ENCODE measurements at places on chromosomes 11 and 22.

DNA sequence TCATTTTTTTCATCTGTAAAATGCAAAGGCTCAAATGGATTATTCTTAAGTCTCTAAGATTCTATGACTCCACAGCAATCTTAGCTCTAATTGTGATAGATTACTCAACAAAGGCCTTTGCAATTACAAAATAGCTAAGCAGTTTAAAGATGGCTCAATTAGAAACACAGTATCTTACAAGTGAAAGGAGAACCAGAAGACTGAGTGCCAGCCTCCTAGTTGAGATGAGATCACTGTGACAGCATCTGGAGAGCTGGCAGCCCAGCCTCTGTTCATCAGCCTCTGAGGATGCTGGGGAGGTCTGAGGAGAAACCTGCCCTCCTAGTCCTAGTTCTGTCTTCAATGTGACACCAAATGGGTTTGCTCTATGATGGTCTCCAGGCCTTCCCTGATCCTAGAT lies 158.4 kb upstream of the NARS2 start:
- no peak for DNase-seq

DNA sequence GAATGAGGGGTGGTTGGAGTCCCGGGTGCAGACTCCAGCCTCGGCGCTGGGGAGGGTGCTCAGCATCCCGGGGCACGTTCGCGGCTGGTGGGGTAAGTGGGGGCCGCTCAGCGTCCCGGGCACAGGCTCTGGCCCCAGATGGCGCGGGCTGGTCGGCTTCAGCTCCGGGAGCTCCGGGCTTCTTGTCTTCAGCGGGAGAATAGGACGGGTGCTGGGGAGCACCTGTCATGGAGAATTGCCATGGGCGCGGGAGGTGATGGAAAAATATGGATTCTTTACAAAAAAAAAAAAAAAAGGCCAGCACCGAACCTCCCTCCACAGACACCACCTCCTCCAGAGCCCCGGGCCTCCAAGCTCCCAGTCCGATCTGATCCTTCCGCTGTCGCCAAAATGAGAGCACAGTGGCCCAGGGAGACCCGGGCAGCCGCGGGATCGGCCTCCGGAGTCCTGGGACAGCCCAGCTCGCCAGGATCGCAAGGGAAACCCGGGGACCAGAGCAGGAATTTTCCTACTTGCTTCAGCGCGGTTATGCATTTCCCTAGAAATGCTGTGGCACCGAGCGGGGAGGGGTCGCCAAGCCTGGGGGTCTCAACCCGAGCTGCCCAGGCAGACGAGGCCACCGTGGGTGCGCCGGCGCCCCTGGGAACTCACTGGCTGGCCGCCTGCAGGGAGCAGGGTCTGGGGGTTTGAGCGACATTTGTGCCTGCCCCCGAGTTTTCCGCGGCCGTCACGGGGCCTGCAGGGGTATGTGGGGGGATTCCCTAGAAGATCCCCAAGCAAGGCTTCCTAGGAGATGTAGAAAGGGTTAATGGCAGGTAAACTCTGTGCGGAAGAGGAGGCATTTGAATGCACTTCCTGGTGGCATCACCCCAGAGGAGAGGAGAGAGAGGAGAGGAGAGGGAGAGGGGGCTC lies 1336.9 kb downstream of the BRD1 start:
- DNase-seq, result no peak

DNA sequence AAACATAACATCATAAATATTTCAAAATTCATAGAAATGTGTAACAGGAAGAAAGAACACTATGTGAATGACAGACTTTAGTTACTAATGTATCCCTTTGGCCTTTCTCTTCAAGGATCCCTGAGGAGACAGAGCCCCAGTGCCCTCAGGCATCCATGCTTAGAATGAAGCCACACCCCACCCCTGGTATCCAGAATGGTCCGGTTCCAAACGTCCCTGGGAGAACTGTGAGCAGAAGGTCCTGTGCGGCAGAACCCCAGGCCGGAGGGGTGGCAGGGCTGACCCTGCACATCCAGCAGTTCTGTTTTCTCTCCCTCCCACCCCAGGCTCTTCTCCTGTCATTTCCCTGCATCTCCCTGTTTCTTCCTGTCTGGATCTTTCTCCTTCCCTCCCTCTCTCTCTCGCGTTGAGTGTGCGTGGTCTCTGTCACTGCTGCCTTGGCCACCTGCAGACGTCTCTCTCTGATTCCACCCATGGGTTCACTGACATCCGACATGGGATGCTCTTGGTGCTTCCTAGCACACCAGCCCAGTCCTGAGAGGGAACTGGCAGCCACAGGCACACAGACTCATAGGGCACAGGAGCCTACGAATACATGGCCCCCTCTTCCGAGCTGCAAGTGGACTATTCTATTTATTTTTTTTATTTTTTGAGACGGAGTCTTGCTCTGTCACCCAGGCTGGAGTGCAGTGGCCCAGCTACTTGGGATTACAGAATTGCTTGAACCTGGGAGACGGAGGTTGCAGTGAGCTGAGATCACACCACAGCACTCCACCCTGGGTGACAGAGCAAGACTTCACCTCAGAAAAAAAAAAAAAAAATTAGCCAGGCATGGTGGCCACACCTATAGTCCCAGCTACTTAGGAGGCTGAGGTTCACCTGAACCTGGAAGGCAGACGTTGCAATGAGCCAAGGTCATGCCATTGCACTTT lies 5.7 kb downstream of the RFPL1 start:
- no peak for DNase-seq

DNA sequence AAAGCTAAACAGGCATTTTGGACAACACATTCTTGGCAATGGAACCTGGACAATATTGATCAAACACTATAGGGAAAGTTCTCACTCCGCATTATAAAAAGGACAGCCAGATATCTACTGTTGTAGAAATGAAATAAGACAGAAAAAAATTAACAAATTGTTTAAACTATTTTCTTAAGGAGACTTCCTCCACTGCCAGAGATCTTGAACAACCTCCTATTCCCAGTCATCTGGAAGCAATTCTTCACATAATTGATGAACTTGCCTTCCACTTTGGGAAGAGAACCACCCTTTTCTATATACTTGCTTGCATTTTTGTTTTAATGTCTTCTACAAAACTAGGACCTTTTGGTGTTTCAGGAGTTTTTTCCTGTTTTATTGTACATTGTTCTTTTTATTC lies 216.1 kb downstream of the CASP12 start:
- DNase-seq, result no peak

DNA sequence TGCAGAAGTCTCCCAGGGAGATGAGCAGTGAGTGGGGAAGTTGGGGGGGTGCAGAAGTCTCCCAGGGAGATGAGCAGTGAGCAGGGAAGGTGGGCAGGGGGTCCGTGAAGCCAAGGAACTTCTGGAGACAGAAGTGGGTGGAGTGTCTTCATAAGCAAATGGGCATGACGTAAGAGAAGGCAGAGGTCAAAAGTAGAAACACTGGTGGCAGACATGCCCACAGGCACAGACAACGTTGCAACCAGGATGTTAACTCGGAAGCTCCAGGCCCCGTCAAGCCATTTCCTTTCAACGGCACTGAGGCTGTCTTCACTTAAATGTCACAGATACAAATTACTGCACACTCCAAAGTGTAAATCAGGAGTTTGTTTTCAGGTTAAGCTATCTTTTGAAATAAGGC lies 186.1 kb downstream of the SHANK2 start:
- DNase-seq, result no peak

- no peak for DNase-seq
These were observed 78.7 kb downstream of the NECTIN1 start for GRCh38 chr11:119650251-119650650.

GRCh38 chr11:119480380-119481020 lies 57.5 kb upstream of the THY1 start:
- DNase-seq, result no peak

DNA sequence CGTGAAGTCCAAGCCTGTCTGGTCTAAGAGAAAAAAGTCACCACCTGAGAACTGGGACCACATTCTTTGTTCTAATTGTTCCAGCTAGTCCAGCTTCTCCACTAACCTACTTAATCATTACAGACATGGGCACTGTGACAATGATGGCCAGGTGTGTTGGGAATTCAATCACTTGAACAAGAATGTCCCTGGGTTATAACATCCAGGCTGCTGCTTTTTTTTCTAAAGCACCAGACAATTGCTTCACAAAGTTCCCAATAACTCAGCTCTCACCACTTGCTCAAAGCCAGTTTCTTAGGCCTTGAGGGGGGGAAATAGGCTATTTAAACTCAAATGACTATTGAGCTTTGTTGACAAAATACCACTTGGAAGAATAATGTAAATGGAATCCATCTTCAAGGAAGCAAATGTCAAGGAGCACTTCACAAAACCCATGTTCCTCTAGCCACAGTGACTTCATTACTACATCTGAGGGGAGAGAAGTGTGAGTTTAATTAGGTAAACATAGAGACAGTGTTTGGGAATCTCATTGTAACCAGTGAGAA lies 80.3 kb downstream of the ME3 start:
- DNase-seq, result no peak

- no peak for DNase-seq
These were observed 9.5 kb downstream of the DRICH1 start for GRCh38 chr22:23622634-23623033.

All from WERI-Rb-1 (cell line).